ENCODE measurements at places on chromosomes 16 and 17. TPM values are rescaled to one million over a fixed set of nuclear protein-coding genes. Genes with fewer than 3 reads are reported as not detected.

DNA sequence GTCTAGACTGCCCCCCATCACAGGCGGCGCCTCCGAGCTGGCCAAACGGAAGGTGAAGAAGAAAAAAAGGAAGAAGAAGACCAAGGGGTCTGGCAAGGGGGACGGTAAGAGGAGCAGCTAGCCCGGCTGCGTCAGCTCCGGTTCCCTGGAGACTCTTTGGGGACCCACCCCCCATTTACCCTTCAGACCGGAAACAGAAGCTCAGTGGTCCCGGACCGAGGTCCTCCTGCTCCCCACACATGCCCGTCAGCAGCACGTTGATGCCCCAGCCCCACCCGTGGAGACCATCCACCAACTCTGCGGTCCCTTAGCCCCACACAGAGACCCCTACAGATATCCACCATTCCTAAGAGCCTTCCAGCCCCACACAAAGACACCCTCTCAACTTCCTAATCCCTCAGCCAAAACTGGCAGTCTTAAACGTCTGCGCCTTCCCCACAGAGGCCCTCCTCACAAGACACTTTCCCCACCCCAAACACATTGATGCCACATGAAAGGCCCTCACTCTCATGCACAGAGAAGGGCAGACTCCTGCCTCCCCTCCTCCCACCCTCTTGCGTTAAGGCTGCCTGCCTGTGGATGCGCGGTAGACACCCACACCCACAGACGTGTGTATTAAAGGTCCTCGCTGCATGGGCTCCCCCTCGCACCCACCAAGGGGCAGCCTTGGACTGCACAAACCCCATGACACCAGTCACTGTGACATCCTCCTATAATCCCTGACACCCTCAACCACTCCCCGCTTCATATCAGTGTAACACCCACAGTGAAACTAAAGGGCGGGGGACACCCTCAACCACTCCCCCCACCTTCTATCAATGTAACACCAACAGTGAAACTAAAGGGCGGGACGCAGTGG, 58.2 kb upstream of the RPH3AL start:
- peaks cover 19% of the 10 kb centered on the region for H3K4me1 ChIP-seq
- H3K4me3 ChIP-seq, result peak overlapping the region; percentile 75
- no peak for DNase-seq
- peak overlapping the region; percentile 95 for H3K27ac ChIP-seq
- H3K36me3 ChIP-seq, result peaks cover 8% of the 10 kb centered on the region

DNA sequence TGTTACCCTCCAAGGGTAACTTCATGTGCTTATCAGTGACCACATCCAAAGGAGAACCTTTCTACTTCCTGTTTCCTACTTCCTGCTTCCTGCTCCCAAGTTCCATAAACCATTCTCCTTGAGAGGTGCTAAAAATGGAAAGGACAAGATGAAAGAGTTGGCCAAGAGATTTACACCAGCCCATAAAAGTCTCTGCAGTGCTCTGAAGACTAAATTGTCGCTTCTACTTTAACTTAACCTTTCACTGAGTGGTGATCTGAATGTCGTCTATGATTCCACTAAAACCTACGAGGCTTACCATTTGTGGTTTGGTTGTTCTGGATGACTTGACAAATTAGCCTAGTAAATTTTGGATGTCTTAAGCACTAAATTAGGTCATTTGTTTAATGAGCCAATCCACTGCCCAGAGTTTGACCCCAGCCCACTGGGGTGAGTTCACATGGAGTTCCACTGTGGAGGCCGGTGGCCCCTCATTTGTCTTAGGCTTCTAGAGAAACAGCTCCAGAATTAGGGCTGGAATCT, 333.1 kb downstream of the FOXL1 start:
- H3K4me1 ChIP-seq, result peaks cover 34% of the 10 kb centered on the region
- H3K27me3 ChIP-seq, result no peaks in the 10 kb centered on the region
- DNase-seq, result no peak
- no peak overlapping the region for H3K4me3 ChIP-seq
- no peaks in the 10 kb centered on the region for H3K36me3 ChIP-seq

GALR2 gene
- total RNA-seq, result not detected

- no peaks in the 10 kb centered on the region for H3K36me3 ChIP-seq
- DNase-seq, result no peak
- H3K4me3 ChIP-seq, result no peak overlapping the region
These were observed 8.9 kb upstream of the C16orf74 start for GRCh38 chr16:85759631-85760419.

GRCh38 chr17:17098551-17099179, 56.4 kb downstream of the MPRIP start:
- H3K4me3 ChIP-seq, result no peak overlapping the region
- no peak for DNase-seq
- peaks cover 49% of the 10 kb centered on the region for H3K4me1 ChIP-seq
- H3K36me3 ChIP-seq, result no peaks in the 10 kb centered on the region
- H3K27ac ChIP-seq, result peak overlapping the region; percentile 88

GRCh38 chr17:72877348-72877747, 215.1 kb downstream of the SLC39A11 start:
- no peak overlapping the region for H3K27ac ChIP-seq
- DNase-seq, result no peak
- H3K4me1 ChIP-seq, result no peaks in the 10 kb centered on the region
- H3K4me3 ChIP-seq, result no peak overlapping the region

- H3K36me3 ChIP-seq, result no peaks in the 10 kb centered on the region
- H3K27ac ChIP-seq, result no peak overlapping the region
- no peak overlapping the region for H3K4me3 ChIP-seq
- H3K27me3 ChIP-seq, result peaks cover 53% of the 10 kb centered on the region
These were observed 9.4 kb upstream of the SOX9 start for GRCh38 chr17:72111336-72111923.

TPPP3 gene
- 5.7 TPM for total RNA-seq

DNA sequence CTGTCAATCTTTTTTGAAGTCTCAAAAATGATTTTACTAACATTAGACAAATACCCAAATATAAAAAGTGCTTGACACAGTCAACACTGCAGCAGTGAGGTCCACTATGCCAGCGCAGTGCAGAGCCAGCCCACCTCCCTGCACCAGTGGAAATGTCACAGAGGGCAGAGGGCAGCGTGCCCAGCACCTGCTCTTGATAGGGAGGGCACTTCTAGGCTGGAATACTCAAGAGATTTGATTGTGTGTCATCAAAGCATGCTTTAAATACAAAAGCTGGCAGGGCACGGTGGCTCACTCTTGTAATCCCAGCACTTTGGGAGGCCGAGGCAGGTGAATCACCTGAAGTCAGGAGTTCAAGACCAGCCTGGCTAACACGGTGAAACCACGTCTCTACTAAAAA, 136.0 kb downstream of the ANKRD11 start:
- H3K27ac ChIP-seq, result no peak overlapping the region
- H3K27me3 ChIP-seq, result no peaks in the 10 kb centered on the region
- H3K36me3 ChIP-seq, result peaks cover 3% of the 10 kb centered on the region
- peaks cover 39% of the 10 kb centered on the region for H3K4me1 ChIP-seq
- DNase-seq, result no peak

CEP295NL gene
- 3.2 TPM for total RNA-seq

GRCh38 chr17:75853433-75853832, 1.7 kb downstream of the WBP2 start:
- H3K27me3 ChIP-seq, result no peaks in the 10 kb centered on the region
- no peak overlapping the region for H3K4me3 ChIP-seq
- no peak for DNase-seq
- H3K27ac ChIP-seq, result no peak overlapping the region

CHST4 gene
- not detected for total RNA-seq

DNA sequence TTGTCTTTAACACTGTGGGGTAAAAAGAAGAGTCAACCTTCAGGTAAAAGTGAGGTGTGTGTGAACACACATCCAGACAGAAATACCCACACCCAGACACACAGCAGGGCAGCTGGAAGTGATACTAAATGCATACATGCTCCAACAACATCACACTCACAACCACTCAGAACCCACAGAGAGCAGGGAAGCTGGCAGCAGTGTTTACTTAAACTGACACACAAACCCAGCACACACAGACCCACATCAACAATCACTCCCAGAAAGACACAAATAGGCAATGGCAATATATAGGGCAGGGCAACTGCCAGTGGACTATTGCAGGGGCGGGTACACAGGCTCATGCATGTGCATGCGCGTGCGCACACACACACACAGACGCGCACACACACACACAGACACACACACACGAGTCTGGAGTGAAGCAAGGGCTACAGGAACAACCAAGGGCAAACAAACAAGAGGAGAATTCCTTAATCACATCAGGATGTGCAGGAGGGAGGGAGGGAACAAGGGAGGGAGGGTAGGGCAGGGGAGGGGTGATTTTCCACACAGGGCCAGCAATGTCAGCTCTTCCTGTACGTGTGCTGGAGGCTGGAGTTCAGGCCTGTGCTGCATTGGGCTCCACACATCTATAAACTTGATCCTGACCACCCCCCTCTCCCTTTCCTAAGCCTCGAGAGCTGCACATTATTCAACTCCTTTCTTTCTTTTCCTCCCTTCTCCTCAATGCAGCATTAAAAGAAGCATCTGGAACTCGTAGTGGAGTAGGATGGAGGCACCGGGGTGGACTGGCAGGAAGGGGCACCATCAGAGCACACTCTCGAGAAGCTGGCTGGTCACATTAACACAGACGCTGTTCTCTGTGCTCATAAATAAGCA, 30.1 kb downstream of the HIC1 start:
- H3K27me3 ChIP-seq, result no peaks in the 10 kb centered on the region
- H3K4me1 ChIP-seq, result peaks cover 75% of the 10 kb centered on the region
- H3K4me3 ChIP-seq, result no peak overlapping the region
- H3K36me3 ChIP-seq, result peaks cover 5% of the 10 kb centered on the region
- DNase-seq, result no peak
- peak overlapping the region; percentile 96 for H3K27ac ChIP-seq

GNAO1 gene
- total RNA-seq, result 2.2 TPM
